ENCODE measurements at places on chromosomes 16 and 17.
A peak's percentile ranks its signal among the peaks of the same experiment; 100 is the strongest.

- DNase-seq, result no peak
Observed at GRCh38 chr16:88888461-88889387, 22.3 kb upstream of the PABPN1L start.

DNA sequence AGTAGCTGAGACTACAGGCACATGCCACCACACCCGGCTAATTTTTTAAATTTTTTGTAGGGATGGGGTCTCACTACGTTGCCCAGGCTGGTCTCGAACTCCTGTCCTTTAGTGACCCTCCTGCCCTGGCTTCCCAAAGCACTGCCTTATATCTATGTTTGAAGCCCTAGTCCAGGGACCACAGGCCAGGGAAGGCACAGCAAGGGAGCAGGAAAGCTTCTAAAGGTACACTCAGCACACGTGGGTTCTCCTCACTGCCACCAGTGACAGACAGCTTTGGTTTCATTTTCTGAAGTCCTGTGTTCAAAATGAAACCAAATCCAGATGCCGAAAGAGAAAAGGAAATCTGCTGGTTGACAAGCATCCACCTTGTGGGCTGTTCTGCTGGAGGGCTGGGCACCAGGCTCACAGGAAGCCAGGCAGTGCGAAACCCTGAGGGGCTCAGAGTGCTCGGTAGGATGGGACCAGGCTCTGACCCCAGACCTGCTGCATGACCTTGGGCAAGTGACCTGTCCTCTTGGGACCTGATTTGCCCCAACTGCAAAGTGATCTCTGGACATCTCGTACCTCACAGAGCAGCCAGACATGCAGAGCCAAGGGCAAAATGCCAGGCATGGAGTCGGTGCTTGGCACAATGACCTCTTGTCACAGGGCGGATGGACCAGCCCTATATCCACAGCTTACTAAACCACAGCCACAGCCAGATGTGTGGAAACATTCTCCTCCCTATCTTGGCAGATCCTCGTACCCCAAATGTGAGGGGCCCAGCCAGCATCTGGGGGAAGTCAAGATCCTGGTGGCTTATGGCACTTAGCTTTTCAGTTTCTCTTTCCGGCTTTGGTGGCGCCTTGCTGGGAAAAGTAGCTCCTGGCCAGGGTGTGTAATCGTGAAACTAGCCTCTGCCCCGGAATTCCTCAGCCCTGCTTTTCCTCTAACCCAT, 2.8 kb upstream of the SOCS1 start:
- DNase-seq, result no peak

GRCh38 chr16:54947616-54948015, 17.0 kb downstream of the IRX5 start:
- DNase-seq, result no peak

DNA sequence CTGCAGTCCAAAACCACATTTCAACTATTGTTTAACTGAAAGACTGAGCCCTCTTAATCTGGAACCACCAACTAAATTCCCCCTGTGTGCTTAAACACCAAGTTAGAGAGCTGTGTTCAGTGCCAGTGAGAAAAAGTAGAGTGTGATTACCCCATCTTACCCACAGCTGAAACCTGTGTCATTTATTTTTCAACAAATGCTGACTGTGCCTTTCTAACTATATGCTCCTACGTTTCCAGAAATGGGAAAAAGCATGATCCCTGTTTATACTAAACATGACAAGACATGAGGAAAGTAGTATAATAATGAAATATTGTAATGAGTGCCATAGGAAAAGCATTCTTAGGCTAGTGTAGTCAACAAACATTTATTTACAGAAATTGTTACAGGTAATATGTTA, 7.4 kb upstream of the TOX3 start:
- no peak for DNase-seq

DNA sequence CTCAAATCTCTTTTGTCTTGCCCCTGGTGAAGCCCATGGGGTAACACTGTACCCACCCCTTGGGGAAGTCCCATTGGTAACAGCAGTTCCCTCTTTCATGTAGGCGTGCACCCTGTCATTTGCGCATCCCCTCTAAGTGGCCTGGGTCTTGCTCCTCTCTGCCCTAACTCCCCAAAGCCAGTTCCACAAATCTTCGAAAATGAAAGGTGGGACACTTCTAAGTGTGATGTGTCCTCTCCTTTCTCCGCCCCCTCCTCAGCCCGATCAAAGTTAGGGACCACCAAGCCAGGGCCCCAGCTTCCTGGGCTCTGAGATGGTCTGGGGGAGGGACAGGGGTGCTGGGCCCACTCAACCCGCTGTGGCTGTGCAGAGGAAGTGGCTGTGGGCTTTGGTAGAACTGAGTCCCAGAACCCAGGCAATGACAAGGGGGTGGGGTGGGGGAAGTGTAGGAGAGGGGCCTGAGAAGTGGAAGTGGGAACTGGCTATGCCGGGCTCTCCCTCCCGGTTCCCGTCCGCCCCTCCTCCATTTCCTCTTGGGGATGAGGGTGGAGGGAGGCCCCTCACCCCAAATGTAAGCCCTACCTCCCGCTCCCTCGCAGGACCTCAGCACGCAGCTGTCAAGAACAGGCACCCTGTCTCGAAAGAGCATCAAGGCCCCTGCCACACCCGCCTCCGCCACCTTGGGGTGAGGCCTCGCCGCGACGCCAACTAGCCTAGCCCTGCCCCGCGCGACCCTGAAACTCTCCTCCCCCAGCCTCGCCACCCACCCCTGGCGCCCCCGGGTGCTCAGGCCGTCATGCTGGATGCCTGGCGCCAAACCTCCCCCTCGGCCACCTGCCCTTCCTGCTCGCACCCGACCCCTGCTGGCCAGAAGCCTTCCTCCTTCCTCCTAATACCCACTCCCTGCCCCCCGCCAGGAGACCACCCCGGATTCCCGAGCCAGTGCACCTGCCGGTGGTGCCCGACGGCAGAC, 8.7 kb downstream of the ABI3 start:
- DNase-seq, result peak; percentile 47

- no peak for DNase-seq
Observed at GRCh38 chr16:79607587-79607986, 7.0 kb upstream of the MAF start.

GRCh38 chr16:66840883-66841282, 3.3 kb upstream of the CA7 start:
- no peak for DNase-seq

GRCh38 chr16:68404736-68405345, 43.5 kb downstream of the SMPD3 start:
- no peak for DNase-seq

Data from Kasumi-1 (cell line).